ENCODE measurements at places on chromosomes 1 and 21.
A peak's percentile ranks its signal among the peaks of the same experiment; 100 is the strongest.

- no peak for DNase-seq
These were observed at the start of gene ANXA9 for GRCh38 chr1:150981805-150982712. ANXA9 (plus strand) TSS chr1:150982292; CDS start chr1:150983106, 814 bp downstream.

GRCh38 chr1:54347955-54348699 is 58.1 kb downstream of the SSBP3 start:
- no peak for DNase-seq

- peak; percentile 9 for DNase-seq
These were observed 18.9 kb upstream of the SCAF4 start for GRCh38 chr21:31750843-31751242.

DNA sequence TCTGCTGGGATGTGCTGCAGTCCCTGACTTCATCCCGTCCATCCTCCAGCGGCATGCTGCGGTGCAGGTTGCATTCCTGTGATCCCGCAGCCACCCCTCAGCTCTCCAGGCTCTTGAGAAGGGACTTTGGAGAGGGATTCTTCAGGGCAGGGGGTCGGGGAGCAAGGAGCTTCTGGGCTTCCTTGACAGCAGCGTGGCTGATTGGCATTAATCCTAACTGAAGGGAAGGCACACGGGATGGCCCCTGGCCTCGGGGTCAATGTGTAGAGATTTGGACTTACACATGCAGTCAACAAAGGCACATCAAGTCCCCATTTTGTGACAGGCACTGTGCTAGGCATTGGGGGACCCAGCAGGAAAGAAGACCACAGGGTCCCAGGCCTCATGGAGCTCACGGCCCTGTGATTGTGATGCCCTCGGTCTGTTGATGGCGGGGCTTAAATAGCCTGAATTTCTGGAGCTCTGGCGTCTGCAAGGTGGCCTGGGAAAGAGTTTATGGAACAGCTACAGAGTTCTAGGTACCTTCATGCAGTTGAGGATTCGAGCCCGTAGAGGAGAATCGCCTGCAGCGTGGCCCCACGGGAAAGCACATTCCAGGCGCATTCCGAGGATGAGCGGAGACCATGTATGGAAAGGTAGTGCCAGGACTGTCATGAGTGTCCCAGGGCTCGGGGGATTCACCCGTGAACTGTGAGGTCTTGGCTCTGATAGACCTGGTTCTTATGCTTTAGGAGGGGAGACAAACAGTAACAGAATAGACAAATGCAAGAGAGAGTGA is 20.1 kb downstream of the PSEN2 start:
- no peak for DNase-seq

DNA sequence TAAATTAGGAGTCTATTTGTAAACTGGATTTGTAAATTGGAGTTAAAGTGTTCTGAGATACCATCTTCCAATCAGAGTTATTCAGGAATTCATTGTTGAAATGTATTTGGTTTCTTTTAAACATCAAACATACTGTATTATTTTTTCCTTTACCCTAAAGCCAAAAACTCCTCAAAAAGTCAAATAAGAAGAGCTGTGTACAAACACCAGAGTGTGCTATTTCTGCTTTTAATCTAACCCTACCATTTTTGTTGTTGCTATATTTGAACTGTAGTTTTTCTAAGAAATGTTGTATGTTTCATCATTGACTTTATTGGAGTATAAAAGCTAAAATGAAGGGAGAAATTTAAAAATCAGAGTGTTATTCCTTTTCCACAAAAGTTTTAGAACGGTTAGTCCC is 35.8 kb downstream of the SLC30A7 start:
- no peak for DNase-seq

DNA sequence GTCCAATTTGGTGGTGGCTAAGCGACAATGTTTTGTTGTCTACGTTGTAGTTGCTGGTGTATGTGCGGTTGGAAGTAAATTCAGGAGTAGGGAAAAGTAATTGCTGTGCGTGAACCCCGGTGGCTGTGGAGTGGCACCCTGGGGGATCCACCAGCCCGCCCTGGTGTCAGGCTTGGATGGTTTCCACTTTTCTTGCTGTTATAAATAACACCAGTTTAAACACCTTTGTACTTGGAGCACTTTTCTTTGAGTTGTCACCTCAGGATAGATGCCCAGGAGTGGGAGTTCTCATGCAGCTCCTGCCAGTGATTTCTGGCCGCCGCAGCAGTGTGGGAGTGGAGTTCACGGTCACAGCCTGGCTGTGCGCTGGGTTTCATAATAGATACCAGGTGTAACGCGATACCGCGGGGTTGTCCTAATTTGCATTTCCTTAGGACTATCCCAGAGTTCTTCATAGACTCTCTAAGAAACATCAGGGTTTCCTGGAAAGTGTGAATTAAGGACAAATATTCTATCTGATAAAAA is 12.8 kb upstream of the TMEM200B start:
- DNase-seq: no peak

DNA sequence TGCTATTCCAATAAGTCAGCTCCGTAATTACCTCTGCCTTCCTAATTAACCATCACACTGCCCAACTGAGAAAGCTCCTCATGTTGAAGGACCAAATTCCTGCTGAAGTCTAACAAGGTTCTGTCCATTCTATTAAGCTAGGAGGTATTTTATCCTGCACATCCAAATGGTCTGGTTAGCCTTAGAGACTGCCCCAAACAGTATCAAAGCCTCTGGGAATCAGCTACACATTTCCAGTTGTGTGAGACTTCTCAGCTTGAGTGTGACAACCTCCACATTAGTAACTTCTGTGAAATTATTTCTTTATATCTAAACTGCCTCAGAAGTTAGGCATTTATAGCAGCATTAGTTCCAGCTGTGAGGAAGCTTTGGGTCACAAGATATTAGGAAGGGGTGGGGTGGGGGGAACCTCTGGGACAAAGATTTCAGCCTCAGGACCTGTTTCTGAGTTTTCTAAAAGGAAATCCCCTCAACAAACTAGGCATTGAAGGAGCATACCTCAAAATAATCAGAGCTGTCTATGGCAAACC is 150.5 kb upstream of the DUSP10 start:
- no peak for DNase-seq

- DNase-seq: peak; percentile 47
These were observed 351.4 kb downstream of the HLX start for GRCh38 chr1:221230605-221231004.

DNA sequence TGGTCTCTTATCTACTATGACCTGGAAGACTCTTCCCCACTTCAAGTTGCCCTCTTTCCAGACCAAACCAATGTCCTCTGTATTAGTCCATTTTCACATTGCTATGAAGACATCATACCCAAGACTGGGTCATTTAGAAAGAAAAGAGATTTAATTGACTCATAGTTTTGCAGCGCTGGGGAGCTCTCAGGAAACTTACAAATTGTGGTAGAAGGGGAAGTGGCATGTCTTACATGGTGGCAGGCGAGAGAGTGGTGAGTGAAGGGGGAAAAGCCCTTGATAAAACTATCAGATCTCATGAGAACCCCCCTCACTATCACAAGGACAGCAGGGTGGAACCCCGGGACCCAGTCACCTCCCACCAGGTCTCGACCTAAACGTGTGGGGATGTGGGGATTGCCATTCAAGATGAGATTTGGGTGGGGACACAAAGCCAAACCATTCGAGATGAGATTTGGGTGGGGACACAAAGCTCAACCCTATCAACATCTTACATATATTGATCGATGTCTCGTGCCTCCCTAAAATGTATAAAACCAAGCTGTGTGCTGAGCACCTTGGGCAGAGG is 14.2 kb upstream of the AGPAT3 start:
- no peak for DNase-seq

DNA sequence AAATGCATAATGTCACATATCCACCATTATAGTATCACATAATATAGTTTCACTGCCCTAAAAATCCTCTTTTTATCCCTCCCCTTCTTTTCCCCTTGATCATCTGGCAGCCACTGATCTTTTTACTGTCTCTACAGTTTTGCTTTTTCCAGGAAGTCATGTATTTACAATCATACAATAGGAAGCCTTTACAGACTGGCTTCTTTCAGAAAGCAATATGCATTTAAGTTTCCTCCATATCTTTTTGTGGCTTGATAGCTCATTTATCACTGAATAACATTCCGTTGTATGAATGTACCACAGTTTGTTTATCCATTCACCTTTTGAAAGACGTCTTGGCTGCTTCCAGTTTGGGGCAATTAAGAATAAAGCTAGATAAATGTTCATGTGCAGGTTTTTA is 14.3 kb upstream of the WDTC1 start:
- DNase-seq: no peak

DNA sequence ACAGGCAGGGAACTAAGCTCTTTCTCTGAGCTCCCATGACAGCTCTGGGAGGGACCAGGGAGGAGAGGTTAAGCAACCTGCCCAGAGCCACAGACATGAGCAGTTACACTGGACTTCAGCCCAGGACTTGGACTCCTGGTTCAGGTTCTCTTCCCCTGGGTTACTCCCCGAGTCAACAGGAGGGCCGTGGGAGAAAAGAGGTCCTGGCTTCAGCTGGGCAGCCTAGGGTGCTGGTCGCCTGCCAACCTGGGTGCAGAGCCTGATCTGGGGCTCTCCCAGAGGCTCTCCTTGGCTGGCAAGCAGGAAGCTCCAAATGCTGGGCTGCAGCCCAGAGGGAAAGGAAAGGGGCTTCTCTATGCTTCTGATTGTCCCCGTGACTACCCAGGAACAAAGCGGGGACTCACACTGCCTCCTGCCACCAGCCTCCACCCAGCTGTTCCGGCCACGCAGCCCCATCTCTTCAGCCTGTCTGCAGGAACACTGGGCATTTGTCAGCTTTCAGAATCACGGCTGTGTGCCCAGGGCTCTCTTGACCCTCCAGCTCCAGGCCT is 141.8 kb downstream of the HIVEP3 start:
- DNase-seq: no peak

GRCh38 chr1:4573526-4573925 is 80.9 kb upstream of the AJAP1 start:
- DNase-seq: no peak

DNA sequence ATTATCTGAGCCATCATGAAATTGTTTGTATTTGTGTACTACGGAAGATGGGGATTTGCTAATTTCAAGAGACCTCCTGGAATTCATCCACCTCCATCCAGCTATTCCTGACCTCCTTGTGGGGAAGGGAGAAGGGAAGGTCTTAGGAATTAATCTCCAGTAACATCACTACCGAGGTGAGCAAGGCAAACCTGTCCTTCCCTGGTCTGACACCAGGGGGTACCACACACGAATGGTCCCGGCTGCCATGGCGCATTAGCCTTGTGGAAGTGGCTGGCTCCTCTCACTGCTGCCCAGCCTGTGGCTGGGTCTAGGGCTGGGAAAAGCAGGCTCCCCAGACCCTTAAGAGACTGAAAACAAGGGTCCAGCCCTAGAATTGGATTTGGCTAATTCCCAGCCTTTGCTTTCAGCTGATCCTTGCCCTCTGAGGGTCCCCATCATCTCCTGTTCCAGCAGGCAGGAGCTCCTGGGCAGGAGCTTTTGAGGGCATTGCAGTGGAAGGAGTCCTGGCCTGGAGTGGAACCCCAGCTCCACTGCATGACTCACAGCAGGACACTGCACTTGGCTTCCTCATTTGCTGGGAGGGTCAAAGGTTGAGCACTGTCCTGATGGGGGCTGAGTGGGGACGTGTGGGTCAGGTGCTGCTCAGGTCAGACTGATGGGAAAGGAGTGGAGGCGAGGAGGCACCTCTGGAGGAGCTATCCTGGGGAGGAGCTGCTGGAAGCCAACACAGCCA is 34.8 kb downstream of the RIMS3 start:
- DNase-seq: peak; percentile 10

- peak; percentile 39 for DNase-seq
These were observed 4.1 kb downstream of the NTRK1 start for GRCh38 chr1:156864796-156865195.

DNA sequence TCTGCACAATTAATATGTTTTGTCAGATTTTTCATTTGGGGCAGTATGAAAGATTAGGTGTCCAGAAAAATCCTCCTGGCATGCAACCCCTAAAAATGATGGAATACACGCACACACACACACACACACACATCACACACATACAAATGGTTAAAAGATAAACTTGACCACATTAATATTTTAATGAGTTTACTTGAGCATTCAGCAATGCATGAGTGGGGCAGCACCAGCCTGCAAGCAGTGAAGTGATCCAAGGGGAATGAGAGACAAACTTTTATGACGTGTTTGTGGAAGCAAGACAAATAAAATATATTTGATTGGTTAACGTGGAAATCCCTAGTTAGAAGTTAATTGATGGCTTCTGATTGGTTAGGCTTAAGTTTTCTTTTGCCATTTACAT is 29.1 kb upstream of the SOAT1 start:
- DNase-seq: no peak

DNA sequence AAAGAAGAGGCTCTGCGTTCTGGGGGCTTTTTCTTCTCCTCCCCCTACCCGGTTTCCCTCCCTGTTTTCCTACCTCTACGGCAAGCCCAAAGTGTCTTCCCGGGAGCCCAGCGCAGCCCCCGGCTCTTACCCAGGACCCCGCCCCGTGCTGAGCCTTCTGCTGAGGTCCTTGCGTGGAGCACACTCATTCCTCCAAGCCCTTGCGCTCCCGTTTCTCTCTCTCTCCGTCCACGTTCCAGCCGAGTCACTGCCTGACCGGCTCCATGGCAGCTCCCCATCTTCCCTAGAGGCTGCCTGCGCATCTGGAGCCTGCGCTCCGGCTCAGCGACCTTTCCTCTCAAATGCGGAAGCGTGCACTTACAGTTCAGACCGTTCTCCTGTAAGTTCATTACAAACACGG is 24.9 kb upstream of the PDXK start:
- no peak for DNase-seq

DNA sequence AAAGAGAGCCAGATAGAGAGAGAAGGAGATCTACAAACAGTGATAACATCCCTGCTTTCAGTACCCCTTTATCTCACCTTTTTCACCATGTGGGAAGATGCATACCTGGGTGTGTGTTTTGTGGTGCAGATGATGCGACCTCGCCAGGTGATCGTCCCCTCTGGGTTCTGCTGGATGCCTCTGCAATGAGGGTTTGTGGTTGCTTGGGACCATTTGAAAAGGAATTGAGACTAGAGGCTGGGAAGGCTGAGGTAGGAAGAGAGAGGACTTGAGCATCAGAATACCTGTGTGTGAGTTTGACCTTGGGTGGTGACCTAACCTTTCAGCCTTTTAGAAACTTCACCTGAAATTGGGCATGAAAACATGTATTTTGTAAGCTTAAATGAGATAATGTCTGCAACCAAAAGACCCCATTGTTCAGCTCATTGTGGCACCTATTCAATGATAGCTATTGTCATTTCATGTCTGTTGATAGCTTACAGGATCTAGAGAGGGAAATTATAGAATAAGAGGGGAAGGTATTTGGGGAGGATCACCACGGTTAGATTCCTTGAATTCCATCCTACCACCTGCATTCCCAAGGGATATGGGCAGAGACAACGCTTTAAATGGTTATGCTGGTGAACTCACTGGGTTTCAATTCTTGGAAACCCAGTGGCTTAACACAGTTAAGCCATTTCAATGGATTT is 125.7 kb downstream of the IGSF21 start:
- no peak for DNase-seq

- DNase-seq: no peak
These were observed 66.2 kb downstream of the SLC45A1 start for GRCh38 chr1:8384088-8384487.

GRCh38 chr1:246579818-246580217 is 13.6 kb downstream of the CNST start:
- DNase-seq: no peak

- DNase-seq: no peak
These were observed 42.1 kb upstream of the VAV3 start for GRCh38 chr1:108007070-108007469.

GRCh38 chr1:229316166-229316565 is 26.7 kb downstream of the CCSAP start:
- DNase-seq: no peak

- DNase-seq: no peak
These were observed 47.4 kb downstream of the GFI1 start for GRCh38 chr1:92439291-92439690.

- no peak for DNase-seq
These were observed 4.7 kb downstream of the TIE1 start for GRCh38 chr1:43305461-43305860.

- no peak for DNase-seq
These were observed 106.5 kb downstream of the UCHL5 start for GRCh38 chr1:192952646-192953045.
